Fibroblast of skin of left biceps (primary cell): ENCODE measurements at places on chromosomes 16 and 17.

GRCh38 chr16:17518441-17518840, 47.7 kb upstream of the XYLT1 start:
- no peak for DNase-seq

- DNase-seq: no peak
Observed at GRCh38 chr16:85243308-85243707, 131.0 kb upstream of the CIBAR2 start.

- DNase-seq: no peak
Observed at GRCh38 chr17:5759501-5759925, 175.2 kb upstream of the NLRP1 start.

- DNase-seq: peak; percentile 68
Observed at GRCh38 chr16:10827691-10828341, 9.2 kb upstream of the TVP23A start.

DNA sequence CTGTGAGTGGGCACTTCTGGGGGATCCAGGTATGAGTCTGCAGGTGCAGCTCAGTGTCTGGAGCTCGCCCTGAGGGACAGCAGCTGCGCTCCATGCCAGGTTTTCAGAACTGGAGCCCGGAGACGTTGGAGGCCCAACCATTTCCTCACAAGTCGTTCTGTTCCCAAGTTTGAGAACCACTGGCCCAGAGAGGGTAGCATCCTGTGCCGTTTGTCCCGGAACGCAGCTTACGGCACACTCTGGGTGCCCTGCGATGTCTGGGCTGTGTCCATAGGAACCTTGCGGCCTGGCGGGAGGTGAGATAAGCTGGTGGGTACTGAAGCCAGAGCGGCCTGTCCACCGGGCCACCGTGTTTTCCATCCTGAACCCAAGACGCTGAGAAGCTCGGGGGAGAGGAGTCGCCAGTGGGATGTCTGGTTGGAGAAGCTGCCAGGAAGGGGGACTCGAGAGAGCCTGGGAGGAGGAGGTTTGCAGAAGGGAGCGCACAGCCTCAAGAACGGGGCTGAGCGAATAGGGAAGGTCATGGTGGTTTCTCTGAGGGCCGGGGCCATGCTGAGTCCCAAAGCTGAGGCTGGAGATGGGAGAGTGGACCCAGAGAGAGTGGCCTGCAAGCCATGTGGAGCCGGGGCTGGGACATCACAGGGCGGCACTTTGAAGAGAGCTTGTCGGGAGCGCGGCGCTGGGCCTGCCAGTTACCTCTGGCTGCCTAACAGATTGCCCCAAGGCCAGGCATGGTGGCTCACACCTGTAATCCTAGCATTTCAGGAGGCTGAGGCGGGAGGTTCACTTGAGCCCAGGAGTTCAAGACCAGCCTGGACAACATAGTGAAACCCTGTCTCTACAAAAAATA, 211.0 kb upstream of the GSE1 start:
- DNase-seq: no peak

DNA sequence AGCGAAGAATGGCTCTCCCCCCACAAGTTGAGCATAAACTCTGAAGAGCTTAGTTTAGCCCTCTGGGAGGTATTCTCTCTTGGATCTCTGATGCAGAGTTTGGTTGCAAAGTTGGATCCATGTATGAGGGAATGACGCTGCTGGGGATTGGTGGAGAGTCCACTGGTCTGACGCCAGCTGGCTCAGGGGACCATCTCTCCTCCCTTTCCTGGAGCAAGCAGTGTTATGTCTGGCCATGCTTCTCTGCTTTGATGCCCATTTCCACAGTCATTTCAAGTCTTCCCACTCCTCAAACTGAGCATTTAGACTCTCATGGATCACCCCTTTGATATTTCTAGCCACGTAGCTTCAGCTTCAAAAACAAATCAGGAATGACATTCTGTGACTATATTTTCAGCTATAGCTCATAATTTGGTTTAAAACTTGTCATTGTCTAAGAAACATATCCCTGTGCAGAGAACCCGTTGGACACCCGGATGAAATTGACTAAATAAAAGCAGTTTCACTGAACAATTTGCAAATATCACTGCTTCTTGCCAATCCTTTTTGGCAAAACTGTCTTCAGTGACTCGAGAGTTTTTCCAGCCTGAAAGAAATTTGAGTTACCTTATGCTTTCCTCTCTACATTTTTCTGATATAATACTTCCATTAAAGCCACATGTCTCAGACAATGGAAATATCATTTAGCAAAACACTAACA, 193.4 kb upstream of the CDH11 start:
- DNase-seq: no peak

DNA sequence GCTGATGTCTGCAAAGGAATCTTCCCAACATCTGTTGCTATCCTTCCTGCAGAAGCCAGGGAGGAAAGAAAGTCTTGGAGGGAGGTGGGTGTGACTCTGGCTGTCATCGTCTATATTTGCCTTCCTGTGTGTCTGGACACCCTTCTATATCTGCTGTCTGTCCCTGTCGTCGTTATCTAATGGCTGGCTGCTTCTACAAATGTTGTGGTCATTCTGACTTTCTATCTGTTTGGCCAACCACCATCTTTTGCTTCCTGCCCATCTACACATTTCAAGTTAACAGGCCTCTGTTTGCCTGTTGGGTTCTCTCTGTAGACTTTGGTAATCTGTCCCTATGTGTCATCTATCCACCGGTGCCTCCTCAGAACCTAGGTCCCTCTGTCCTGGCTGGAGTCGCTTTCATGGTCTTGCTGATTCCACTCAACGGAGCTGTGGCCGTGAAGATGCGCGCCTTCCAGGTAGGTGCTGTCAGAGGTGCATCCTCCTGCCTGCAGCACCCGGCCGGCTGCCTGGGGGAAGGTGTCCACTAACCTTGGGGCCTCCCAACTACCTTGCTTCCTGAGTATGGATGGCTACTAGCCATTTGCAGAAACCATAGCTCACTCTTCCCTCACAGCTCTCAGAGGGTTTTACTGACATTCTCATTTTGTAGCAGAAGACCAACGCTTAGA, 30.2 kb downstream of the ABCC3 start:
- no peak for DNase-seq

GRCh38 chr17:18254888-18255649, 3.5 kb downstream of the FLII start:
- DNase-seq: no peak

DNA sequence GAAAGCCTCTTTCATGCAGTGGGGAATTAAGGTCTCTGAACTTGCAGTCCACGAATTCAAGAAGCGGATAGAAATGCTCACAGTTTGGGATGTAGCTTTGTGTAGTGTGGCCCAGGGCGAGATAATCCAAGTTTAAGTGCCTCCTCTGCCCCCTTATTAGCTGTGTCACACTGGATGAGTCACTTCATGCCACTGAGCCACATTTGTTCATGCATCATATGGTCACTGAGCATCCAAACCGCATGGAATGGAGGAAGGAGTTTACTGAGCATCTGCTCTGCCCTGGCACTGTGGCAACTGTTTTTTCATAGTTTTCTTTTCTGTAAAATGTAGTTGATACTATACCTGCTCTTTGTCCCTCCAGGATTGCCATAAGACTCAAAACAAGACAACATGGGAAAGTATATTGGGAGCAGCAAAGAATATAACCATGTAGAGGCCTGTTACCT, 15.1 kb upstream of the DHX8 start:
- no peak for DNase-seq
